ENCODE measurements at places on chromosomes 11 and 22. TPM values are rescaled to one million over a fixed set of nuclear protein-coding genes. Genes with fewer than 3 reads are reported as not detected.
A peak's percentile ranks its signal among the peaks of the same experiment; 100 is the strongest.

- DNase-seq: no peak
These were observed 15.2 kb upstream of the ARAP1 start for GRCh38 chr11:72767203-72768062.

DNA sequence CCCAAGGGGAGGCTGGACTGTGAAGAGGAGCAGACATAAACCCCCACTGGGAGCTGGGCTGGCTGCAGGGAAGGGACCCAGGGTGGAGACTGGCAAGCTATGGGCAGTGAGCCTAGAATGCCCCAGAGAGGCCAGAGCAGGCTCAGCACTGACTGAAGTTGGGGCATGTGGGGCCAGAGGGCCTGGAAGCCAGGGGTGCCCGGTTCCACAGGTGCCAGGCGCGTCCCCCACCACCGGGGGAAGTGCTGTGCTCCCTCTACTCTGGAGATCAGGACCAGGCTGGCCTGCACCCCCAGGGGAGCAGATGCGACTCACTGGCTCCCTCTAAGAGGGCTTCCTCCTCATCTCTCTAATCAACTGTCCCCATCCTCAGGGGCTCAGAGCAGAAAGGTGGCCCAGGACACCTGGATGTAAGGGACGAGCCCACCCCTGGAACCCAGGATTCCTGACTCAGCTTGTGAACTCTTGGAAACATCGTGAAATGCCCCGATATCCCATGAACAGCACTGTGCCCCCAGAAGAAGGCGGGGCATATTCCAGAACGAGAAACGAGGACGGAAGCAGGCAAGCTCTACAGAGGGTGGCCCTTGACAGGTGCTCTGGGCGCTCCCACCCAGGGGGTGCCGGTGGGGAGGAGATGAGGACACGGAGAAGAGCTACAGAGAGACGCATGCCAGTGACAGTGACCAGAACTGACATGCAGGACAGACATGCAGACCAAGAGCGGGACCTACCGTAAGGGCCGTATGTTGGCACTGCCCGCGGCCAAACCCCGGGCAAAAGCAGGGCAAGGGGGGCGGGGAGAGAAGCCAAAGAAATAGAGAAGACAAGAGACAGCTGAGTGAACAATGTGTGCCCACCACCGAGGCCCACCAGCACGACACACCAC, 20.4 kb downstream of the MAFF start:
- no peak for DNase-seq

- DNase-seq: no peak
These were observed 2.8 kb upstream of the LZTR1 start for GRCh38 chr22:20979243-20979809.

- peak; percentile 4 for DNase-seq
These were observed 131.2 kb downstream of the BUD13 start for GRCh38 chr11:116641561-116642045.

- no peak for DNase-seq
These were observed 18.9 kb upstream of the CDC42EP2 start for GRCh38 chr11:65295571-65296341.

The TTC36 gene
- 3.8 TPM for polyA plus RNA-seq

The MYEOV gene
- 0.65 TPM for polyA plus RNA-seq
